ENCODE measurements at places on chromosomes 3 and 15.

DNA sequence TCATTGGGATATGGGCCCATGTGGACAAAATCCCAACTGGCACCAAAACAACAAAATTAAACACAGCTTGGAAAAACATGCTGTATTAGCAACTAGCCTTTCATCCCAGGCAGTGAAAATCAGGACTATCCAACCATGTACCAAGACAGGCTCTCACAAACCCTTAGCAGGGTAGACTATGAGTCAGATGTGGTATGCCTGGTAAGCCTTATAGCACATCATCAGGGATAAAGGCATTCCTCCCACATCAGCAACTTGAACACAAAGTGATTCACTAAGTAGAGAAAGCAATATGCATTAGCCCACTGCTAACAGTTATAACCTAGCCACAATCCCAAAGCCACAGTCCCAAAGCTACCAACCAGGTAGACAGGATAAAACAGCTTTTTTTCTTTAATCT is 8.0 kb downstream of the CEP152 start:
- peak; percentile 10 for DNase-seq

DNA sequence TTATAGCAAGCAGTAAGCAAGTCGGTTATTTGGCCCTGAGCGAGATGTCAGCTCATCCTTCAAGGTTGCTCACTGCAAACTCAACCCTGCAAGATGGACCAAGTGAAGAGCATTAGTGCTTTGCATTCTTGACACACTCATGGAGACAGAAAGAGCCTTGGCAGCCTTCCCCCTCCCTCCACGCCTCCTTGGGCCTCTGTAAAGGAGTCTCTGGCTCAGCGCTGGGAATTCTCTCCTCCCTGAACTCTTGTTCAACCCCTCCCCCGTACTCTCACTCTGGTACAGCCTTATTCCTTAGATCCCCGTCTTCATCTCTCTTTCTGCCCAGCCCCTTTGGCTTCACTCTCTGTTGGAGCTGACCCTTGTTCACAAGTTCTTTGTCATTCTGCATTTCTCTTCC is 2.2 kb upstream of the CX3CR1 start:
- no peak for DNase-seq

DNA sequence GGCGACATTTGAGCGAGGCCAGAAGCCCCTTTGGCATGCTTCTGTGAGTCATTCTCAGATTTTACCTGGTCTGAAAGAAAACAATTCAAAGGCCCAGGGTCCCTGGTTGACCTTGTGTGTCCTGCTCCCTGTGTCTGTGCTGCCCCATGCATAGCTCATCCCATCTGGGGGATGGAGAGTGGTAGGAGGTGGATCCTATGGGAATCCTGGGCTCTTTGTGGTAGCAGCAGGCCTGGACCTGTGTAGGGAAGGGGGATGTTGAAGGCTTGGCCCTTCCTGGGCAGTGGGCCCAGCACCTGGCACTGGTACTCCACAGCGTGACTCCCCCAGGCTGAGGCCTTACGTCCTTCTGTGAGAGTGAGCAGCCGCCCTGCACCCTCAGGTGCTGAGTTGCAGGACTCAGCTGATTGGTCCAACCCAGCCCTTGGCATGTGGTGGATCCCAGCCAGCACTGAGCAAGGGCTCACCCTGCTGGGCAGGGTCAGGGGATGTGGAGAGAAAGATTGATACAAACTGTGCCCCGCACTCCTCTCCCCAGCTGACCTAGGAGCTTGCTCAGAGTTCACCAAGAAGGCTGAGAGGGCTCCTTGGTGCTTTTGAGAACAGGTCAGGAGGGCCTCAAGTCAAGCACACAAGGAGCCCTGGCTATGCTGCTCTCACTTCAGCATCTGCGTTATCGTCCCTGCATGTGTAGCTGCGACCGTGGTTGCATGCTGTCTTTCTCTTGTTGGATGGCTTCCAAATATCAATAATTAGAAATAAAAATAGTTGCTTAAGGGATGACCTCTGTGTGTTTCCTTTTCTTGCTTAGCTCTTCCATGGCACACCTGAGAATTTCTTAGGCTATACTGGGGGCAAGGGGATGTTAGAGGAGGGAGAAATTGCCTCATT is 21.4 kb upstream of the JMJD7 start:
- no peak for DNase-seq

- no peak for DNase-seq
These were observed 165.6 kb upstream of the SMAD3 start for GRCh38 chr15:66899555-66900350.

GRCh38 chr3:162984746-162985145 is 1488.1 kb downstream of the OTOL1 start:
- no peak for DNase-seq

DNA sequence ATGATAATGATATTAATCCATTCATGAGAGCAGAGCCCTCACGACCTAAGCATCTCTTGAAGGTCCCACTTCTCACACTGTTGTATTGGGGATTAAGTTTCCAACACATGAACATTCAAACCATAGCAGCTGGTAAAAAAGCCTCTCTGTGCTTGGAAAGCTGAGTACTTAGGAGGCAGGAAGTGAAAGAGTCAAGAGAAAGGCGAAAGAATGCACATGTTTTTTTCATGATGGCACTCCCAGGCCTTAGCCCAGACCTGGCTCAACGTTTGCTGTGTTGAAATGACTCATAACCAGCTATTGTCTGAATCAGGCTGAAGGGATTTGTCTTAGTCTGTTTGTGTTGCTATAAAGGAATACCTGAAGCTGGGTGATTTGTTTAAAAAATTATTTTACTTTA is 84.4 kb upstream of the RGMA start:
- DNase-seq, result peak; percentile 86

DNA sequence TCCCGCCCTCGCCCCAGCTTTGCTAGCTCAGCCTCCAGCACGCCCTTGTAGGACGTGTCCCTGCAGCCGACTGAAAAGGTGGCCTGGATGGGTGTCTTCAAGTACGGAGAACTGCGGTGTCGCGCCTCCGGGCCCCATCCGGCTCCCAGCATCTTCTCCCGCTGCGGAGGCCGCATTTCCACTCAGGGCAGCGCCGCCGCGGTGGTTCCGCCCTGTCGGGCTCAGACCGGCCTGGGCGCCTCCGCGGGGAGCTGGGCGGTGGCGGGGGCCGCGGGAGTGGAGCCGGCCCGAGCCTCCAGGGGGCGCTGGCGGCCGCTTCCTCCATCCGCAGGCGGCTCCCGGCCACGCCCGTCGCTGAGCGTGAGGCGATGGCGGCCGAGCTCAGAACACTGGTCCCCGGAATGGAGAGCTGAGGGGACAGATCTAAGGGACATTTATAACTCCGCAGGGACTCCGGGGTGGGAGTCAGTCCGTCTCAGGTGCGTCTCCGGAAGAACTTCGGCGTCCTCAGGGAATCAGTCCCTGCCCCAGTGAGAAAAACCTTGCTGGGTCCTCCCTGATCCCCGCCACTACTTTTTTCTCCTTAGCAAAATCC is 13.6 kb upstream of the SMCO1 start:
- peak; percentile 75 for DNase-seq

DNA sequence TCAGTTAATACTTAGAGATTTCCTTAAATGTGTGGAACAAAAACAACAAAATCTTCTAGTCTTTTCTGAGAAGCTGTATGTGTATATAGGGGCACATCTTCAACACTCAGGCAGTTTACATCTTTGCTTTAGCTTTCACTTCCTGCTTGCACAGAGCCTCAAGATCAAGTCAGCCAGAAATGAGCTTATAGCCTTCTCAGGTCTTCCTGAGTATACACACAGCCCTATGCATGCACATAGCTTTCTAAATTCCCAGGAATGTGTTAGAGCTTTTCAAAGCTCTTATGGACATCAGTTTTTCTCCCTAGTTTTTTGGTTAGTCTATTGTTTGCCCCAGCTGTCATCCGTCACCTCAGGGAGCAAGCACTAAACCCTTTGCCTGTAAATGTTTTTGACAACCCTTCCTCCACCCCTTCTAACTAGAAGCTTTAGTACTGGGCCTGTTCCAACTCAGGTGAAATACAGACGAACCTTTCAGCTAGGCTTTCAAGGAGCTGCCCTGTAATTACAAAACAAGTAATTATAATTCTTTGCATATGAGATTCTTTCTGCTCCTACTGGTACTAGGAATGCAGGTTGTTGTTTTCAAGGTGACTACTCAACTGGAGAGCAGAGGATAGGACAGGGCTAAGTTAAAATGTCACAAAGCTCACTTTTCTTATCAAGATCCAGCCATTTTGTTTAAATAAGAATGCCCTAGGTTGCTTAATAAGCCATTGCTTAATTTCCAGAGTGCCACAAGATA is 22.6 kb upstream of the MTMR10 start:
- no peak for DNase-seq

DNA sequence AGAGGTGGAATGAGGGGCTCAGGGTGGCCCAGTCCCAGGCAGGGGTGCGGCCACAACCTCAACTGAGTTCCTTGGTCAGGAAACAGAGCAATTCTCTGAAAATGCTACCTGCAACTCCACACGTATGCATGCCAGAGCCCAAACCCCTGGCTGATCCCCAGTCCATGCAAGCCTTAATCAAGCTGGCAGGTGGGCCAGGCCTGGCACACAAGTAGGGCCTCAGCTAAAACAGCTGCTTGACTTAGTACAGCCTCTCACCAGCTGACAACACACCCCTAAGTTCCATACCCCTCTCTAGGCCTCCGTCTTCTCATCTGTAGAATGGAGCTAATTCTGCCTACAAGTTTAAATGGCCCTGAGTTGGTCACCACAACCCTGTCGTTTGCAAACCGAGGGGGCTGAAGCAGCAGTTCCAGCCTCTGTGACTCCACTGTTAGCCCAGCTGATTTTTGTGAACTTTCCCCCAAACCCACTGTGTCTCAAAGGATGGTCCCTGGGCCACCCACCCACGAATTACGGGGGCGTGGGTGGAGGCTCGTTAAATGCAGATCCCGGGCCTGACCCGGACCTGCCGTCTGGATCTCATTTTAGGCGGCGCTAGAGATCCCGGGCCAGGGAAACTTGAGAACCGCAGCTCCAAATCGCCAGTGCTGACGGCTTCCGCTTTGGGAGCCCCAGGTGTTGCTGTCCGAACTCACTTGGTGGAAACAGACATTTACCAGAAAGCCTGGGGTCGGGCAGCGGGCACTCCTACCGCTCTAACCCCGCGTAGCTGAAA is 927 bp downstream of the CHDH start:
- peak; percentile 7 for DNase-seq

DNA sequence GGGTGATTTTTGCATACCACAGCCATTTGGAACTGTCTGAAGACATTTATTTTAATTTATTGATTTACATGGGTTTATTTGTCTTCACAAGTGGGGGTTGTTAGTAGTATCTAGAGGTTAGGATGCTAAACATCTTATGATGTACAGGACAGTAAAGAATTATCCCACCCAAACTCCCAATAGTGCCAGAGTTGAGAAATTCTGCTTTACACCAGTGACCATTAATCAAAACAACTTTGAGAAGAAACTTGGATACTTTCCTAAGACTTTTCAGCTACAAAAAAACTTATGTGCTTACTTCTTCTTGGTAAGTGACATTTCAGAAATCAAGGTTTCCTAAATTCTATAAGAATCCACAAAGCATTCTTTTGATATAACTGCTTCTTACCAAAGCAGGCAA is 156.7 kb downstream of the SUCLG2 start:
- DNase-seq, result no peak

DNA sequence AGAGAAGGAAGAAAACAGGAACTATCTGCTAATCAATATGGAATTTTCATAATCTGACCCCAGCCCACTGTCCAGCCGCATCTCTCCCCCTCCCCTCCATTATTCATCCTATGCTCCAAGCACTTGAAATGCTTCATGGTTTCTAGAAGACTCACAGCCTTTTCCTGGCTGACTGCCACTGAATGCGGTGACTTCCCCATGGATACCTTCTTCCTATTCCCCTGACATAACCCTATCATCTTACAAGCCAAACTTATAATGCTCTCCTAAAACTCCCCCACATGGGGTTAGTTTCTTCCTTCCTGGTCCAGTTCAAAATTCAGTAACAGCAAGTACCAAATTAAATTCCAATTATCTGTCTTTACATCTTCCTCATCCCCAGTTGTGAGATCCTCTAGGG is 31.2 kb upstream of the PTX3 start:
- peak; percentile 29 for DNase-seq

DNA sequence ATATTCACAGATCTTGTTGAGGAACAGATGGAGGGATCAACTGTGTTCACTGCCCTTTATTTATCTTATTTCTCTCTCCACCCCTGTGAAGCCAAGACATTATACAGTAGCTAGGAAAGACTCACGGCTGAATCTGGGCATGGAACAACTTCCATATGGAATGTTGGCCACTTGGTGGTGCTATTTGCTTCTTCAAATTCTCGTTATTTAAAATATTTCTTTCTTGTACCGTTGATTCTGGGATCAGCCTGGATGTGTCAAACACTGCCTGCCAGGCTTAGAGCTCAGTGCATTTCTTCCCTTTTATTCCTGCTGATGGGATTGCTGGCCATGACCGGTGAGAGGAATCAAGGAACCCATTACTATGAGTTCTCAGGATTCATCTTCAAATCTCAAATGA is 17.5 kb upstream of the GASK1A start:
- DNase-seq, result peak; percentile 61

DNA sequence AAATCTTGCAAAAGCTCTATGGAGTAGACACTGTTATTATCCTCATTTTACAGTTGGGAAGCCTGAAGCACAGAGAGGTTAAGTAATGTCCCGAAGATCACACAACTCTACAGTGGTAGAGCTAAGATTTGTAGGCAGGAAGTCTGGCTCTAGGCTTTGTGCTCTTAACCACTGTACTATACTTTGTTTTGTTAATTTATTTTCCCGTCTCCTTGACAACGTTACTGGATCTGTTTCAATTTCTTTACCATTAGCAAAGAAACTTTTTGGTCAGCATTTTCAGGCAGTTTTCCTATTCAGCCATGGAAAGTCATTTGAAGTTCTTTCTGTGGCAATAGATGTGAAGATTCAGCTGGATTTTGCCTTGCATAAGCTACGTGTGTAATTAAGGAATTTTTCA is 51.7 kb downstream of the OTOL1 start:
- DNase-seq, result no peak

DNA sequence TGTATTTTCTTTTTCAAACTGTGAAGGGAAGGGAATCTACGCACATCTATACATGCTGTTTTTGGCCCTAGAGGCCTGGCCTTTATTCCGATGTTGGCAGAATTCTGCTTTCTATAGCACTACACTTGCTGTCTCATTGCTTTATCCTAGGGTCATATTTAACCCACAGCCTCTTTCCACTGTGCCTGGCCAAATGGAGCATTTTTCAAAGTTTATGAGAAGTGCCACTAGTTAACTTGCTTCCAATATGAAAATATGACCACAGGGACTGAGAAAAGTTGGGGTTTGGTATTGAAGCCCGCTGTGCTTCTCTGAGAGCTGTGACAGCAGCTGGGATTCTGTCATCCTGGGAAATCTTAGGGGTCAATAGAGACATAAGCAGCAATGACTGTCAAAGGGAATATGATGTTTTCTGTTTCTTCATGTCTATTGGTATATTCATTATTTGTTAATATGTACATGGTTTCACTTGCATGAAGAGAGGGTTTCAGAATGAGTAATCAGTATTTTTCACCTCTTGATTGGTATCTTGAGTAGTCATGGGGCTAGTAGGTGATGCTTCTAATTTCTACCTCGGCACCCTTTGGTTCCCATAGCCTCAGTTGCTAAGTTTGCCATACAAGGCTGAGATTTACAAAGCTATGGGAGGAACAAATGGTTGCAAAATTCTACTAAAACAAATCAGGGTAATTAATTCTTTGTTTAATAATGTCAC is 275.8 kb upstream of the RBMS3 start:
- no peak for DNase-seq

Data from kidney capillary endothelial cell (primary cell).